ENCODE measurements at places on chromosomes 6 and 20. TPM values are rescaled to one million over a fixed set of nuclear protein-coding genes. Genes with fewer than 3 reads are reported as not detected.
A peak's percentile ranks its signal among the peaks of the same experiment; 100 is the strongest.

GRCh38 chr20:56400001-56400640 lies 7.7 kb downstream of the CSTF1 start:
- no peaks in the 10 kb centered on the region for H3K27me3 ChIP-seq
- peaks cover 64% of the 10 kb centered on the region for H3K36me3 ChIP-seq
- peak; percentile 33 for DNase-seq
- H3K4me3 ChIP-seq, result no peak overlapping the region

PRR18 gene
- total RNA-seq, result 0.23 TPM

DNA sequence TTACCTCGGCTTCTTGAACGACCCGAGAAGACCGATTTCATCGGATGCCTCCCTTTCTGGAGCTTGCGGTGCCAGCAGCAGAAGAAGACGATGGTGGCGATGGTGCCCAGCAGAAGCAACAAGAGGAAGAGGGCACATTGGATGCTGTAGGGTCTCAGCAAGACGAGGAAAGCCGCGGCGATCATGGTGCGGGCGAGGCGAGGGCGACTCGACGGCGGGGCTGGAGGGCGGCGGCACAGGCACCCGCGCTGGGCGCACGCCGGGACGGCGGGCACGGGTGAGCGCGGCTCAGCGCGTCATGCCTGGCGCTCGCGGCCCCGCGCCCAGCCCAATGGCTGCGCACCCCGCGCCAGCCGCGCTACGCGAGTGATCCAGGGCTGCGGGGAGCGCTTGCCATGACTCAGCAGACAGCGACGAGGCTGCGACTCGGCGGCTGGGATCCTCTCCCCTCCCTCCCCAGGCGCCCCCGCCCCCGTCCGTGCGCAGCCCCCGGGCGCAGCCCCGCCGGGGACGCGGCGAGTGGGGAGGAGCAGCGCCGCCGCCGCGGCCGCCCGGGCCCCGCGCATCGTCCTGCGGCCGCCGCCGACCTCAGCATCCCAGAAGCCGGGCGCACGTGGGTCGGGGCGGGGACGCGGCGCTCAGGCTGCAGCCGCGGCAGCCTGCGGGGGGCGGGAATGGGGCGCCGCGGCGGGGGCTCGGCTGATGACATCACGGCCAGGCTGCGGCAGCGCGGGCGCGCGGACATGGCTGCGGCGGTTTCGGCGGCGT lies at the start of gene BEND6:
TSS of gene BEND6 (plus strand) at position 705 of the 768 bp plus-strand sequence. CDS start 26,704 bp downstream, outside the sequence.
- H3K27me3 ChIP-seq, result no peaks in the 10 kb centered on the region
- peaks cover 18% of the 10 kb centered on the region for H3K36me3 ChIP-seq

DNA sequence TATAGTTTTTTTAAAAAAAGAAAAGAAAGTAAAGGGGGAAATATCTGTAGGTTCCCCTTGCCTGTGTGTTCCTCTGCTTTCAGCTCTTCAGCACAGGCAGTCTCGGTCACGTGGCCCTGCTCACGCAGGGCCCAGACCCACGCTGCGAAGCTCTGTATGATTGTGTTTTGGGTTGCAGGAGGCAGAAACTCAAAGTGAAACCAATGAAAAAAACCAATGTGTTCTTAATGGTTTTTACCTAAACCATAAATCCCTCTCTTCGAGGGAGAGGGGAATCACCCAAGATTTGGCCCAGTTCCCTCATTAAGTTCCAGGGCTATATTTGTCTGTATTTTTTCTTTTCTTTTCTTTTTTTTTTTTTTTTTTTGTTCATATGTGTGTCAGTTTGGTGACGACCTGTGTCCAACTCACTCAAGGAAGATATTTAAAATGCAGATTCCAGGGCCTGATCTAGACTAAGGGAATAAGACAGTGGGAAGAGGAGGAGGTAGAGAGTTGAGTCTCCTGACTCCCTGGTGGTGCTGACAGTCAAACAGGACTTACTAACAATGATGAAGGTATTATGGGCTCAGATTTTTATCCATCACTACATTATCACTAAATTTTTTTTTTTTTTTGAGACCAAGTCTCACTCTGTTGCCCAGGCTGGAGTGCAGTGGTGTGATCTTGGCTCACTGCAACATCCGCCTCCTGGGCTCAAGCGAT lies 33.8 kb upstream of the RREB1 start:
- H3K4me1 ChIP-seq, result no peaks in the 10 kb centered on the region
- no peaks in the 10 kb centered on the region for H3K27me3 ChIP-seq
- no peak overlapping the region for H3K4me3 ChIP-seq
- no peaks in the 10 kb centered on the region for H3K36me3 ChIP-seq
- no peak overlapping the region for H3K27ac ChIP-seq
- no peak for DNase-seq

DNA sequence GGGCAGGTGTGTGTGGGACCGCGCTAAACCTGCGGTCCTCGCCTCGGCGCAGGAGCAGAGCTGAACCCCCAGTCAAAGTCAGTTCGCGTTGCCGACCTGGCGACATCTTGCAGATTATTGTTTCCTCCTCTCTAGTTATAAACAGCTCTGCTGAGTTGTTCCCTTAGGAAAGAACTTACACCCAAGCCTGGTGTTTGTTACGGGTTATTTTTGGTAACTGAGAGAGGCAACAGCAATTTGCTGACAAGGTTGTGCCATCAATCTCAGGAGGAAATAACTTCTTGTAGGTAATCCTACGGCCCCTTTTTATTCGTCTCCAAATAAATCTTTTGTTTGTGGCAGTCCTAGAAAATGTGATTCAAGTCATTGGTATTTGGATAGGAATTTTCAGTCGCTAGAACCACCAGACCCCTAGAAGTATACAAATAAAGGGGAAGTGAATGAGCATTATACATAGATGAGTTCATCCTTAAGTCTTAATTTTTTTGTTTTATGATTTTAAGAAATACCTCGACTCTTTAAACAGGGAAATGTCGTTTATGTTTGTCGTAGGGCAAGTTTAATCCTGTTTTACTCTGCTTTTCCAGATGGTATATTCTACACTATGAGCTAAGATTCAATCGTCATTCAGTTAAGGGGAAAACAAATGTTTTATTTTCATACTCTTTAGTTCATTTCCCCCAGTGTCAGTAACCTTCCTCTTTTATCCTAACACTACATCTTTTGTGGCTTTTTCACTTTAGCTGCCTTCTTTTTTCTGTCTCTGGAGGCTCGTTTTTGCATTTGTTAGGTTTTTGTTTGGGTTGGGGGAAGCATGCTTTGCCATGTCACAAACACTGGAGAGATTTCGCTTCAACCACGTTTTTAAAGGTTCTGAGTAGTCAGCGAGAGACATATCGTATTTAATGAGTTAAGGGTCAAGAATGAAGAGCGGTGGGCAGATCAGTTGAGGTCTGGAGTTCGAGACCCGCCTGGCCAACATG lies 1.2 kb downstream of the PM20D2 start:
- H3K36me3 ChIP-seq, result peaks cover 7% of the 10 kb centered on the region
- no peaks in the 10 kb centered on the region for H3K27me3 ChIP-seq
- DNase-seq, result no peak
- peak overlapping the region; percentile 70 for H3K27ac ChIP-seq
- peak overlapping the region; percentile 73 for H3K4me3 ChIP-seq

DNA sequence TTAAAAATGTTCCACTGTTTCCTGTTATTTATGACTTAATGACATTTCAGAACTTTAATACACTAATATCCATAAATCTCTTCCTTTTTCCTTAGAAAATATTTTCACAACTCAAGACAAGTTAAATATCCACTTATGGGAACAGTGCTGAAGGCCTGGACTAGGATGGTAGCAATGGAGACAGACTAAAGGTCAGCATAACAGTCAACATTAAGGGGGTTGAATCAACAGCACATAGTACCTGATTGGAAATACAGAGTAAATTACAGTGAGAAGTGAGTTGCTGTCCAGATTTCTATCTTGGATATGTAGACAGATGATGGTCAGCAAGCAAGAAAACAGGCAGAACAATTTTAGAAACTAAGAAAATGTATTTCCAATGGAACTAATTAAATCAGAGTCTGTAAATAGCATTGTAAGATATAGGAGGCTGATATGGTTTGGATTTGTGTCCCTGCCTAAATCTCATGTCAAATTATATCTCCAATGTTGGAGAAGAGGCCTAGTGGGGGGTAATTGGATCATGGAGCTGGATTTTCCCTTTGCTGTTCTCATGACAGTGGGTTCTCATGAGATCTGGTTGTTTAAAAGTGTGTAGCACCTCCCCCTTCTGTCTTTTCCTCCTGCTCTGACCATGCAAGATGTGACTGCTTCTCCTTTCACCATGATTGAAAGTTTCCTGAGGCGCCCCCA lies 682.7 kb downstream of the MAFB start:
- no peaks in the 10 kb centered on the region for H3K27me3 ChIP-seq
- no peaks in the 10 kb centered on the region for H3K36me3 ChIP-seq
- no peak overlapping the region for H3K27ac ChIP-seq
- H3K4me1 ChIP-seq, result no peaks in the 10 kb centered on the region
- no peak overlapping the region for H3K4me3 ChIP-seq

GRCh38 chr6:41694815-41695526 lies 40.4 kb downstream of the TFEB start:
- no peaks in the 10 kb centered on the region for H3K36me3 ChIP-seq
- H3K27me3 ChIP-seq, result no peaks in the 10 kb centered on the region
- H3K4me3 ChIP-seq, result no peak overlapping the region
- no peak overlapping the region for H3K27ac ChIP-seq
- DNase-seq, result no peak

- no peak overlapping the region for H3K4me3 ChIP-seq
- no peaks in the 10 kb centered on the region for H3K36me3 ChIP-seq
- no peaks in the 10 kb centered on the region for H3K4me1 ChIP-seq
Measured at GRCh38 chr20:61073376-61073775, 178.7 kb upstream of the CDH4 start.

- DNase-seq, result no peak
Measured at GRCh38 chr6:13427801-13428582, 59.4 kb downstream of the GFOD1 start.

GRCh38 chr20:32779500-32780211 lies 17.5 kb downstream of the DNMT3B start:
- H3K36me3 ChIP-seq, result no peaks in the 10 kb centered on the region
- peaks cover 6% of the 10 kb centered on the region for H3K4me1 ChIP-seq
- no peak overlapping the region for H3K4me3 ChIP-seq
- H3K27ac ChIP-seq, result no peak overlapping the region

GRCh38 chr6:168239044-168239773 lies 80.4 kb downstream of the DACT2 start:
- H3K27ac ChIP-seq, result no peak overlapping the region
- no peaks in the 10 kb centered on the region for H3K36me3 ChIP-seq
- no peak overlapping the region for H3K4me3 ChIP-seq
- no peaks in the 10 kb centered on the region for H3K4me1 ChIP-seq

DNA sequence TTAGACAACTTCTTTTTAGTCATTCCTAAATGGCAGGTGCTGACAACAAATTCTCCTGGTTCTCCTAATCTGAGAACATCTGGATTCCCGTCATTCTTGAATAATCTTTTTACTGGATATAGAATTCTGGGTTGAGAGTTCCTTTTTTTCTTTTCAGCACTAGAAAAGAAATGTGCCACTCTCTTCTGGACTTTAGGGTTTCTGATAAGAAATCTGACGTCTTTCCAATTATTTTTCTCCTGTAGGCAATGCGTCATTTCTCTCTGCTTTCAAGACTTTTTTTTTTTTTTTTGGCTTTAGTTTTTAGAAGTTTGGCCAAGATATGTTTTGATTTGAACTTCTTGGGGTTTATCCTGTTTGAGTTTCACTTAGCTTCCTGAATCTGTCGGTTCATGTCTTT lies 66.1 kb upstream of the RNF24 start:
- no peak for DNase-seq
- H3K27me3 ChIP-seq, result no peaks in the 10 kb centered on the region
- H3K4me3 ChIP-seq, result no peak overlapping the region
- H3K36me3 ChIP-seq, result no peaks in the 10 kb centered on the region
- H3K27ac ChIP-seq, result no peak overlapping the region
- peaks cover 12% of the 10 kb centered on the region for H3K4me1 ChIP-seq

DNA sequence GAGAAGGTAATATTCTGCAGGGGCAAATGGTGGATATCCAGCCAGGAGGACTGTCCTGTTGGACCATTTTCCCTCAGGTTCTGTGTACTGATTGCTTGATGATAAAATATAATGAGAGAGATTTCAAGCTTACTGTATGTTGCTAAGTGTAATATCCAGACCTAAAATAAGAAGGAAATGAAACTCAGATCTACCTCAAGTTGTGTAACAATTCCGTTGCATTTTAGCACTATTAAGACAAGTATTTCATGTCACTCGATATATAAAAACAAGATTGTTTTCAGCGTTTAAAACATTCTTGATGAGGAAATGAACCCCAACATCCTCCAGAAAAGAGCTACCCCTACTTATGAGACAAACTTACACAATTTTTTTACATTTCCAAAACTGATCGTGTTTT lies 57.2 kb downstream of the RGS17 start:
- H3K4me3 ChIP-seq, result no peak overlapping the region
- no peaks in the 10 kb centered on the region for H3K36me3 ChIP-seq
- DNase-seq, result no peak

GRCh38 chr6:78607189-78607588 lies 260.2 kb upstream of the IRAK1BP1 start:
- H3K4me1 ChIP-seq, result no peaks in the 10 kb centered on the region
- no peak for DNase-seq
- no peaks in the 10 kb centered on the region for H3K27me3 ChIP-seq

SLC17A3 gene
- not detected for total RNA-seq

DNA sequence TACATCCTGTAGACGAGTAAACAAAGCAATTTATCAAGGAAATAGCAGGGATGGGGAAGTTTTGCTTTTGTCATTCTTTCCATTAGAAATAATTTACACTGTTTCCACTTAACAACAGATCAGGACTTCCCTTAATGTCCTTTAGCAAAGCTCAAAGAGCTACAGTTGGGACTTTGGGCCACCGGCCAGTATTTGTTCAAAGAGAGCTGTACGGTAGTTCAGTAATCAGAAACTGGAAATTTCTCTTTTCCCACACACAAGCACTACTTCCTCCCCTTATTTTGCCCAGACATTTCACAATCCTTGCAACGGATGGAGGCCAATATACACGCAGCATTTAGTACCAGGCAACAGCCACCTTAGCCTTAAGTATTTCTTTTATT lies 12.1 kb upstream of the HINT3 start:
- no peaks in the 10 kb centered on the region for H3K36me3 ChIP-seq
- peaks cover 11% of the 10 kb centered on the region for H3K27me3 ChIP-seq
- no peaks in the 10 kb centered on the region for H3K4me1 ChIP-seq
- DNase-seq, result no peak
- H3K4me3 ChIP-seq, result no peak overlapping the region
- H3K27ac ChIP-seq, result no peak overlapping the region

GRCh38 chr20:24978513-24978912 lies 14.0 kb downstream of the APMAP start:
- H3K4me1 ChIP-seq, result no peaks in the 10 kb centered on the region
- no peak for DNase-seq
- peaks cover 4% of the 10 kb centered on the region for H3K36me3 ChIP-seq
- H3K4me3 ChIP-seq, result no peak overlapping the region

JPH2 gene
- 0.49 TPM for total RNA-seq

GRCh38 chr20:24318569-24319352 lies 150.7 kb upstream of the SYNDIG1 start:
- no peaks in the 10 kb centered on the region for H3K36me3 ChIP-seq
- no peak for DNase-seq
- no peaks in the 10 kb centered on the region for H3K4me1 ChIP-seq

TLDC2 gene
- not detected for total RNA-seq

- H3K27ac ChIP-seq, result no peak overlapping the region
- no peak overlapping the region for H3K4me3 ChIP-seq
- no peaks in the 10 kb centered on the region for H3K27me3 ChIP-seq
- no peaks in the 10 kb centered on the region for H3K36me3 ChIP-seq
Measured at GRCh38 chr6:69456086-69456485, 340.7 kb downstream of the LMBRD1 start.
